GM04504 (cell line): ENCODE measurements at places on chromosomes 6 and 20.

- no peak for DNase-seq
These were observed 110.5 kb downstream of the ANKRD60 start for GRCh38 chr20:58117944-58118343.

- DNase-seq, result no peak
These were observed 40.4 kb upstream of the TINAG start for GRCh38 chr6:54267798-54268197.

GRCh38 chr6:65285275-65285674 lies 421.8 kb downstream of the EYS start:
- no peak for DNase-seq

DNA sequence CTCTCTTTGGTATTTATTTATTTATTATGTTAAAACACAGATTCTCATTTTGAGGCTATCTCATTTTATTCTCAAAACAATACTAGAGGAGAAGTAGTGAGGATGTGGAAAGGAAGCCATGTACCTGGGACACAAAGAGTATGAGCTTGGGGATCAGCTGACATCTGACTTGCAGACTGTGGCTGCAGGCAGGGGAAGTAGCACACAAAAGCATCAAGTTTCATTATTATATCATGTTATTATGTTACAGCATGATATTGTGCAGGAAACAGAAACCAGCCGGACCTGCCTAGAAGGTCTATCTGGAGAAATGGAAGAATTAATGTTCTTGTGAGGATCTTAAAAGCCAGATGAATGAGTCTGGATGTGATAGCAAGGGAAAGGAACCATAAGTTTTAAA lies 248.2 kb downstream of the KHDC1L start:
- no peak for DNase-seq
